Stimulated activated CD8-positive, alpha-beta memory T cell treated with anti-CD3 and anti-CD28 coated beads, Interleukin-4, amount 100 ng/mL, for 1 hour (primary cell): ENCODE measurements at places on chromosomes 11 and 22.

- DNase-seq = no peak
Observed at GRCh38 chr11:11435635-11436034, 82.6 kb upstream of the CSNK2A3 start.

DNA sequence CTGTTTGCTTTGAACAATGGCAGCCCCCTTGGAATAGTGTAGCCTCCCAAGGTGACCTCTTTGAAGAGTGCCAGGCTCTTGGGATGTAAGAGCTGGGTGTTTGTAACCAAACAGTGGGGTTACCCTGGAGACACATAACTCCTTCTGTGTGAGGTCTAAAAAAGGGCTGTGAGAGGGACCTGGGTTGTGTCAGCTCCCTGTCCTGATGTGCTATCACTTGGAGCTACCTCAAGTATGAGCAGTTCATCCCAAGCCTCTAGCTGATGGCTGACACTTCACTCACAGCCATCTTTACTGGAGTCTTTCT lies 40.2 kb downstream of the TSPAN18 start:
- no peak for DNase-seq

DNA sequence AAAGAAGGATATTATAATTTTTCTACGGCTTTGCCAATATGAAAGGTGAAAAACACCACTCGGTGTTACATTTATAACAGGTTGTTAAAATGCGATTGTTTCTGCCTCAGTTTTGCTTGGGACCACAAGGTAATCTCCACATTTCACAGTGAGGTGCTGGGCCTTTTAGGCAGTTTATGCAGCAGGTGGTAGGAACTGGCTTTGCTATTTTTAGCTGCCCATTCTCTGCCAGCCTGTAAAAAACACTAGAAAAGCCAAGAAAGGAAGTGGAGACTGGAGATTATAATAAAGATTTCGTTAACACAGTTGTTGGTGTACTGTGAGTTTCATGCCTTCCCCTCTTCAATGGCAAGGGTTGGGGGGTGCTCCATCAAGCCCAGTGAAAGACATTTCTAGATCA lies 8.0 kb upstream of the MRPL16 start:
- no peak for DNase-seq

DNA sequence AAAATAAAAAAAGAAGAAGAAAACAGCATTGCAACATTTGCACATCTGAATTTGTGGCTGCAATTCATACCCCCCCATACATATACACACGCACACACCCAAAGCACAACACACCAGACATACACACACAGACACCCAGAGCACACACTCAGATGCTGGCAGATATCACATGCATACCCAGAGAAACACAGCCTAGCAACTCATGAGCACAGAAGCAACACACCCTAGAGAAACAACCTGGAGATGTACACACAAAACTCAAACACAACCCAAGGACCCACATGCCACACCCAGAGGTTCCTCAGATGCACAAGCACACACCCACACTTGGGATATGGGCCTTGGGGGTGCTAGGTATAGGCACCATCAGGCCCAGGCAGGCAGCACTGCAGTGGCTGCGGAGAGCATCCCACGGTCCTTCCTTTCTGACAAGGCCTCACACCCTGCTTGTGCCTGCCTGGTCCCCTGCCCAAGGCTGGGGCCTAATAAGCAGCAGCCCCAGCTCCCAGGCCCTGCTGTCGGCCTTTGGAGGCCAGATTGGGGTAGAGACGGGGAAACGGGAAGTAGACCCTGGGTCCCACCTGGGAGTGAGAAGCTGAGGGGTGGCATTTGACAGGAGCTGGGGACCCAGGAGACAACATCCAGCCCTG lies 3.1 kb downstream of the CST6 start:
- DNase-seq = no peak

GRCh38 chr11:43223026-43223425 lies 88.8 kb upstream of the API5 start:
- no peak for DNase-seq
